NCI-H748 treated with DMSO at 0.1 percent for 48 hours (cell line): ENCODE measurements at places on chromosomes 2 and 18.

GRCh38 chr2:234453216-234453615 is 43.7 kb downstream of the ARL4C start:
- DNase-seq, result no peak

DNA sequence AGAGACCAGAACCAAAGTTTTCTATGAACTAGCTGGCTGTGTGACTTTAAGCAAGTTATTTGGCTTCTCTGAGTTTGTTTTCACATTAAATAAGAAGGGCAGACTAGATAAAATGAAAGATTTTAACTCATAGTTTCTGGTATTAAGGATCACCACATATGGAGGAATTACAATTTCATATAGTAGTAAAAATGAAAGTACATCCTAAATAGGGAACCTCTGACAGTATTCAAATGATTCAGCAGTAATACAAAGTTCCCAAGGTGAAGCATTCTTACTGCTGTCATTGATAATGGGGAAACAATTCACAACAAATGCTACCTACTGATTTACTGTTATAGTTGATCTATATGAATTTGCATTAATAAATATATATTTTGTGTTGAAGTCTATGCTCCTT is 170.3 kb upstream of the VRK2 start:
- no peak for DNase-seq

DNA sequence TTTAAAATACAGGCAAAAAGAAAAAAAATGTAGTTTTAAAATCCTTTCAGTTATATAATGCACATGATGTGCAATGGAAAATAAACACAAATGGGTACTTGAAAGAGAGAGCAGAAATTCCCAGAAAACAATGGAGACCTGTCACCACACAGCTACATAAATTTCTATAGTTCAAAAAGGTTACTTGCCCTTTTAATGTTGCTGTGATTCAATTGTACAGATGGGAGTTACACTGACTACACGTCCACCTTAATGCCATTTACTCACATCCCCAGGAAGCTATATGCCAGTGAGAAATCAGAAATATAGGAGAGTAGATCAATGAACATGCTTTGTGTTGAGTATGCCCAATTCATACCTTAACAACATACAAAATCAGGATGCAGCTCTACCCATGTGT is 269.6 kb downstream of the ERBB4 start:
- no peak for DNase-seq

- DNase-seq, result no peak
These were observed 39.2 kb downstream of the GRHL1 start for GRCh38 chr2:9990736-9991135.

GRCh38 chr2:74194799-74195198 is 3.6 kb upstream of the MTHFD2 start:
- no peak for DNase-seq

- no peak for DNase-seq
These were observed 61.6 kb downstream of the POLR1A start for GRCh38 chr2:86044045-86044444.

GRCh38 chr2:210546424-210547208 is 9.8 kb upstream of the CPS1 start:
- no peak for DNase-seq
